Epithelial cell of alveolus of lung (primary cell): ENCODE measurements at places on chromosomes 1 and 21. TPM values are rescaled to one million over a fixed set of nuclear protein-coding genes. Genes with fewer than 3 reads are reported as not detected.

Gene CITED4
- total RNA-seq: 8.1 and 8.4 TPM in 2 replicates

Gene GLMP
- 82.5 and 103 TPM in 2 replicates for total RNA-seq

Gene TMEM200B
- 21.1 and 28.7 TPM in 2 replicates for total RNA-seq

Gene HORMAD1
- total RNA-seq: 0.26 TPM in 1 of 2 replicates, not detected in the other

Gene FCRL4
- not detected in 2 replicates for total RNA-seq

Gene FMO4
- 2.1 and 3.8 TPM in 2 replicates for total RNA-seq

Gene RNU1-4
- total RNA-seq: under 0.01 TPM in 2 replicates

Gene OR2T11
- total RNA-seq: not detected in 2 replicates

Gene LRRC52
- not detected in 2 replicates for total RNA-seq

Gene NUDC
- total RNA-seq: 51.8 and 75.1 TPM in 2 replicates

Gene ZC3H12A
- total RNA-seq: 15.0 and 43.6 TPM in 2 replicates

Gene HCN3
- total RNA-seq: 0.08 and 0.26 TPM in 2 replicates

Gene SYDE2
- total RNA-seq: 3.0 and 3.1 TPM in 2 replicates

Gene SEC22B
- total RNA-seq: 36.5 and 47.5 TPM in 2 replicates

Gene WNT3A
- total RNA-seq: not detected in 2 replicates

Gene NFASC
- 0.56 and 1.2 TPM in 2 replicates for total RNA-seq

Gene CRB1
- 0.08 and 0.52 TPM in 2 replicates for total RNA-seq

Gene KIF14
- total RNA-seq: 3.6 and 6.7 TPM in 2 replicates

Gene SPATA45
- total RNA-seq: not detected in 2 replicates

Gene GBP7
- total RNA-seq: not detected in 2 replicates

Gene MTARC1
- 1.2 and 4.6 TPM in 2 replicates for total RNA-seq

Gene SFN
- total RNA-seq: 3.3 and 7.0 TPM in 2 replicates

Gene OR2T29
- total RNA-seq: not detected in 2 replicates

Gene TDRD10
- not detected in 2 replicates for total RNA-seq

Gene FCRL1
- total RNA-seq: not detected in 2 replicates

Gene ANKRD34A
- 0.24 and 1.0 TPM in 2 replicates for total RNA-seq
